Thoracic aorta (tissue), 2 donors: ENCODE measurements at places on chromosomes 5 and 9. TPM values are rescaled to one million over a fixed set of nuclear protein-coding genes. Genes with fewer than 3 reads are reported as not detected.

GRCh38 chr9:101354143-101354764, 30.6 kb downstream of the BAAT start:
- no peaks in the 10 kb centered on the region for H3K4me1 ChIP-seq
- H3K27me3 ChIP-seq: no peaks in the 10 kb centered on the region
- H3K36me3 ChIP-seq: no peaks in the 10 kb centered on the region
- no peak overlapping the region for H3K27ac ChIP-seq
- no peak for DNase-seq

GRCh38 chr9:86985132-86985647, 37.9 kb upstream of the GAS1 start:
- H3K36me3 ChIP-seq: no peaks in the 10 kb centered on the region
- H3K27me3 ChIP-seq: no peaks in the 10 kb centered on the region
- H3K4me1 ChIP-seq: no peaks in the 10 kb centered on the region
- no peak overlapping the region for H3K27ac ChIP-seq
- no peak for DNase-seq

DNA sequence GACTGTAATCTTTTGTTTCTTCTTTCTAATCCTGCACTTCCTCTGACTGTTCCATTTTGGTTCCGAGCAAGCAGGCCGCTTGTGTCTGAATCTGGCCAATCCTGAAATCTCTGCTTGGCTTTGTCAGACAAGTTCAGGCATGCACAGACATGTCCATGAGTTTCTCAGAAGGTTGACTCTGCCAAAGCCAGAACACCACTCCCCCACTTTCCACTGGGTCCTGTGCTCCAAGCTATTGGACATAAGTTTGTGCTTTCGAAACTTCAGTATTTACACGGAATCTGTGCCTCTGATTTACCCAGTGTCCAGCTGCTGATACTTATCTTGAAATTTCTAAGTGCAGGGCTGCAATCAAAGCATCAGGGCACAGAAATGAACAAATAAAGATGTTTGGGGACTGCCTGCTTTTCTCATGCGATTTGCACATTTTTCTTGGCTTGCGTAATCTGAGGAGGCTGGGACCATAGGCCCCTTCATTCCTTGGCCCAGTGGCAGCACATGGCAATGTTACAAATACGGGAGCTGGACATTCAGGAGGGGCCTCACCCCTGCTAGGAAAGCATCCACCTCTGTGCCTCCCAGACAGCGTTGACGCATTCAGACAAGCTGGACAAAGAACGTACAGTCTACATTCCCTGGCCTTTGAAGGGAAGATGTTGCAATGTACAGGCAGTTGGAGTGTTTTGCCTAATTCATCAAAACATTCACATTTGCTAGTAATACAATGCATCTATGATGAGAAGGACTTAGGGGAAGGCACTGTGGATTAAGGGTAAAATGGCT, 209.2 kb upstream of the PAPPA start:
- H3K36me3 ChIP-seq: no peaks in the 10 kb centered on the region
- H3K27ac ChIP-seq: peak overlapping the region; percentile 88
- H3K4me1 ChIP-seq: peaks cover 42% of the 10 kb centered on the region

GRCh38 chr9:109463924-109464625, 34.0 kb downstream of the PTPN3 start:
- no peak for DNase-seq
- peaks cover 2% of the 10 kb centered on the region for H3K36me3 ChIP-seq
- no peaks in the 10 kb centered on the region for H3K4me1 ChIP-seq
- no peak overlapping the region for H3K4me3 ChIP-seq
- H3K27ac ChIP-seq: no peak overlapping the region

GRCh38 chr9:132810314-132810713, 67.8 kb downstream of the AK8 start:
- DNase-seq: no peak
- H3K27ac ChIP-seq: no peak overlapping the region
- H3K4me3 ChIP-seq: no peak overlapping the region

SLC12A7 gene
- 34.6 TPM for total RNA-seq

SPATA31A3 gene
- not detected for total RNA-seq

PCDHB13 gene
- total RNA-seq: 16.1 TPM
